BE2C (cell line): ENCODE measurements at places on chromosomes 1 and 21.
A peak's percentile ranks its signal among the peaks of the same experiment; 100 is the strongest.

- peak; percentile 80 for DNase-seq
These were observed 3.7 kb downstream of the CD52 start for GRCh38 chr1:26321315-26322041.

DNA sequence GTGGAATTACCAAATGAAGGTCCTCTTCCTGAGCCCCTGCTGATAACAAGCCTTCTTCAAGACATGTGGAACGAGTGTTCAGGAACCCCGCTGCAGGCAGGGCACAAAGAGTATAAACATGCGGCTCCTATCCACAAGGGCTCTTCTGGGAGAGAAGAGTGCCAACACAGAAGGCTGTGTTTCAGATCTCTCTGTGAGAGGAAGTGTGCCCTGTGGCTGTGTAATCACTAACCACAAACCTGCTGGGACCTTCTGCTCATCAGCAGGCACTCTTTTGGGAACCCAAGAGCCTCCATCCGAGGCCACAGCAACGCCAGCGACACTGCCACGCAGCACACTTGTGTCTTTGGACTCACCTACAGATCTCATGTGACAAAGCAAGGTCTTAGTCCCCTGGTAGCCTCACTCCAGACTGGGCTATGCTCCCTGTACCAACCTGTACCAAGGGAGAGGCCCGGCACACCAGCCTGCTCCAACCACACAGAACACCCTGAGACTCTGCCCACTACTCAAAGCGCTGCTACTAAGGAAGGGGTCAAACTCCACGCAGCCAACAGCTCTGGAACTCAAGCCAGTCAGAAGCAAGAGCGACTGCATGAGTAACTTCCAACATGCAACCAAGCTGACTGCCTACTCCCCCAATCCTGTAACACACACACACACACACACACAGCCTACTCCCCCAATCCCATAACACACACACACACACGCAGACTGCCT is 7.8 kb downstream of the PTTG1IP start:
- DNase-seq, result no peak

GRCh38 chr1:11691302-11691914 is at the start of gene DRAXIN:
DRAXIN (plus strand) TSS chr1:11691710; CDS start chr1:11706259, 14,549 bp downstream.
- DNase-seq, result peak; percentile 18

- DNase-seq, result no peak
These were observed 98.8 kb downstream of the RASAL2 start for GRCh38 chr1:178192686-178193085.

DNA sequence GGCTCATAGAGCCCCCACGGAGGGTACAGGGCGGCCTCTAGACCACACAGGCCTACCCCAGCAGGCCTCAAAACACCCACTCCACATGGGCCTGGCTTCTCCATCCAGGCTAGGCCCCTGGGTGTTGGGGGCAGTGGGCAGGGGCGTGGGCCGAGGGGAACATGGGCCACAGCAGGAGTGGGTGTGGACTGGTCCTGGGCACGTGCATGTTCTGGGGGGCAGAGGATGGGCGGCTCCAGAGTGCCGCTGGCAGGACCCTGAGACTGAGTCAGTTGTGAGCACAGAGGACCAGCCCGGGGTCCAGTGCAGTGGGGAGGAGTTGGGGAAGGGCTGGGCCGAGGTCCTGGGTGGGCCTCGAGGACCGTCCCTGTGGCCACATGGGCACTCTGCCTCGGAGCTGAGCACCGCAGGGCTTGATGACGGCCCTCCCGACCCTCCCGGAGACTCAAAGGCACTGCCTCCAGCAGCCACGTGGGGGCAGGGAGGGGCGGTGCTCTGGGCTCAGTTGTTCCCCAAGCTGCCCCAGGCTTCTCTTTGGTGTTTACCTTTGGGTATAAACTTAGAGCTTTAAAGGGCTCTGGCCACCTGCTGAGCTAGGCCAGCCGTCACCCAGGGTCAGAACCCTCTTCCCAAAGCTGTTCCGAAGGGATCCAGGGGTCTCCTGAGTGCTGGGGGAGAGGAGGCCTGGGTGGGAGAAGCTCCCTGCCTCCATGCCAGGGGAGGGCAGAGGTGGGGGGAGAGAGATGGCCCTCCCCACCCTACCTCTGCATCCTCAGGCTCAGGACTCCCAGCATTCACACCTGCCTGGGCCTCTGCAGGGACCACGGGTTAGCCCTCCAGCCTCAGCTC is 79.9 kb downstream of the MORN1 start:
- DNase-seq, result peak; percentile 57

- DNase-seq, result no peak
These were observed 51.2 kb downstream of the TENT5C start for GRCh38 chr1:117657031-117657430.

DNA sequence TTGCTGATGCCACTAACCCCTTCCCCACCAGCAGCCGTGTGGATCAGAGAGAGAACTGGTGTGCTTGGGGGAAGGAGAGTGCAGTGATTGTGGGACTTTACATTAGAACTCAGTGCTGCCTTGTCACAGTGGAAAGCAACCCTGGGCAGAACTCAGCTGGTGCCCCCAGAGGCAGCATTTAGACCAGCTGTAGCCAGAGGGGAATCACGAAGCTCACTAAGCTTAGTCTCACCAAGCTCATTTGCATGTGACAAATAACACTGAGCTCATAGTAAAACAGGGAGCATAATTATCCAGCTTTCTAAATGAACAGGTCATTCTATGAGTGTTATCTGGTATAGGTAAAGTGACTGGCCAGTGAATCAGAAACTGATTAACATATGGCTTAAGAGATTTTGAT is 9.8 kb upstream of the SMAP2 start:
- peak; percentile 6 for DNase-seq

DNA sequence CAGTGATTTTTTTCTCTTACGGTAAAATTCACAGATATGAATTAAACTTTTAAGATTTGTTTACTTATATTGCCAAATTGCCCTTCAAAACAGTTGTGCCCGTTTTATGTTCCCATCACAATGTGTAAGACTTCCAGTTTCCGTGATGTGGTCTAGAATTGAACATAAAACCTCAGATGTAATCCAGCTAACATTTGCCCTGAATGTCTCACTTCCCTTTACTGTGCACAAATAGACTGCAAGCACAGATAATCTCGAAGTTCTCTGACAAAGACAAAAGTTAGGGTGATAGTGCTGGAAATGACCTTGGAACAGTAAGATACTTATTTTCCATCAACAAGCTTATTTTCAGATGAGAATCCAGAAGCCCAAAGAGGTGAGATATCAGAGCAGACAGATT is 177.5 kb downstream of the ZZZ3 start:
- no peak for DNase-seq

DNA sequence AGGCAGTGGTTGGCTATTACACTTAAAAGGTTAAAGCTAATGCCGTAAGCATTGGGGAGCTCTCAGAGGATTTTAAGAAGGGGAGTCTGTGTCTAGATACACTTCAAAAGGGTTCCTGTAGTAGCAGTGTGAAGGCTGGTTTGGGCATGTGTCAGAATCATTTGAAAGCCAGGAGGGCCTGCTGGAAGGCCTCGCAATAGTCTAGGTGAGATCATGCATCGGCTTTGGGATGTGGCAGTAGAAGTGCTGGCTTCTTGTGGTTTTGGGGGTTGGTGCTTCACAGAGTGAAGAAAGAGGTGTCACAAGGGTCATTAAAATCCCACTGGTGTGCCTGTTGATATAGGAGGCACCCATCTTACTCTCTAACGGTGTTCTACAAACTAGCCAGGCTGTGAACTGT is 85.7 kb downstream of the ST6GALNAC3 start:
- DNase-seq, result no peak

- DNase-seq, result no peak
These were observed 359.7 kb downstream of the SRGAP2C start for GRCh38 chr1:121544500-121544899.

DNA sequence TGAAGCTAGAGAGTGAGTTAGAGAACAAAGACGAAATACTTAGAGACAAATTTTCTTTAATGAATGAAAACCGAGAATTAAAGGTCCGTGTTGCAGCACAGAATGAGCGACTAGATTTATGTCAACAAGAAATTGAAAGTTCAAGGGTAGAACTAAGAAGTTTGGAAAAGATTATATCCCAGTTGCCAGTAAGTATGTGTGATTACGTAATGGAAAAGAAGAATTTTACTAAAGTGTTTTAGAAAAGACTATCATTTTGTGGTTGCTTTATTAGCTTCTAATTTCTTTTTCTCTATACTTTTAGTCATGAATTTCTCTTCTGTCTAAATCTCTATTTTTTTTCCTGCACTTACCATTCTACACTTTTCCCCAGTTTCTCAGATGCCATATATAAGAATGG is 26.7 kb downstream of the CCDC18 start:
- DNase-seq, result no peak

DNA sequence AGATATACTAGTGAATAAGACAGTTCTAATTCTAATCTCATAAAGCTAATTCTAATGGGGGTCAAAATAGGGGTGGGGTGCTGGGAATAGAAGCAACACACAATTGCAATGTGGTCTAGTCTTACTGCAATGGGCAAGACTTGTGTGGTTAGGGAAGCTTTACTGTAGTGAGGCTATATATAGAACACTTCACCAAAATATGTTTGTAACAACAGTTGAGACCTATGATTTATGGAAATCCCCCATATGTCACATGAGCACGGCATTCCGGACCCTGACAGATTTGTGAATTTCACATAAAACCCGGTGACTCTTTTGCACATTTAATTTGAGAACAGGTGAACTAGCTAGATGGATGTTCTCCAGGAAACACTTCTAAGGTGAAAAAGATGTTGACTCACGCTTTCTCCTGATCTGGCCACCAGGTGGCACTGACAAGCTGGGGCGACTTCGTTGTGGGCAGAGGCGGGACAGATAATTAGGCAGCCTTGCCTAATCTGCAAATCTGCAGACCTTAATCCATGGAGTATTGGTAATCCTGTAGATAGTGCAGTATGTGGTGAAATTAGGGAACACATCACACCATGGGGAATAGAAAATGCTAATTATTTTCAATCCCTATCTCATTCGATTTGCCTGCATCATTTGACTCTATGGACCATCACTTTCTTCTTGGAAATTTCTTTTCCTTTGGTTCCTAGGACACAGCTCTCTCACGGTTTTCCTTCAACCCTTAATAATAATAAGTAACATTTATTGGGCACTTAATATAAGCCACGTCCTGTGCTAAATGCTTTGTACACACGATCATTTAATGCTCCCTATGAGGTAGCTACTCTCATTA is 37.7 kb downstream of the KIAA0040 start:
- peak; percentile 67 for DNase-seq

DNA sequence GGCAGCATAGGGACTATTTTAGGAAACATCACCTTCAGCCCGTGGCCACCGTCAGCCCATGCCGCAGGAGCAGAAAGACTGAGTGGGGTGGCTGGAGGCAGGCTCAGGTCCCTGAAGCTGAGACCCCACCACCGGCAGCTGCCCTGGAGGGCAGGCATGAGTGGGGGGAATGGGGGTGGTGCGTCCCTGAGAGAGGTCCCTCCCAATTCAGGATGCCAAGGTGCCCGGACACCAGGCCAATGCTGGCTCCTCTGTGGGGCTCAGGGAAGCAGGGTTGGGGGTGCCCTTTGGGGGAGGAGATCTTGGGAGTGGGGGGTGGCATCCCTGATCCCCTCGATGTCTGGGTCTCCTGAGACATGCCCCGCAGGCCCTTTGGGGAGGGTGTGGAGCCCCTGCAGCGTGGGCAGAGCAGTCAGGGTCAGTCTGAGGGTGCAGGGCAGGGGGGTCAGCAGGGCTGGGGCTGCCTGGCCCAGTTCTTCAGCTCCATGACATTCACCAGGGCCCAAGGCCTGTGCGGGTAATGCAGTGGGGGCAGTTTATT is 998 bp upstream of the TTC34 start:
- DNase-seq, result no peak

DNA sequence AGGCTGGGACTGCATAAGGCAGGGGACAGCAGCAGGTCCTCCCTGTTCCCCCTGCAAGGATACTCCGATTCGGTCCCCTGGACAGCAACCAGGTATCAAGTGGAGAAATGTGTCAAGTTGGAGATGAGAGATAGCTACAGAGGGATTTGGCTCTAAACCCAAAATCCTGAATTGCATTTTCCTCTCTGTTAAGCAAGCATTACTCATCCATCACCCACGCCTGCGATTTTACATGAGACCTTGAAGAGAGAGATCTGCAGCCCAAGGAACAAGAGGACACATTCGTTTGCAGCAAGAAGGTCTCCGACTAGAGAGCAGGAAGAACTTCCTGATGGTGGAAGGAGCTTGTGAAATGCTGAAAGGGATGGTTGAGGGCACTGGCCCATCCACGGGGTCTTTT is 21.9 kb downstream of the SYT2 start:
- DNase-seq, result no peak

- DNase-seq, result no peak
These were observed 155.6 kb upstream of the KLHDC7A start for GRCh38 chr1:18325136-18325535.
